ENCODE measurements at places on chromosomes 2 and 18.

GRCh38 chr2:105604938-105605337 is 139.8 kb upstream of the NCK2 start:
- DNase-seq: no peak

GRCh38 chr2:218218268-218219185 is 1.5 kb downstream of the ARPC2 start:
- DNase-seq: peak; percentile 25

GRCh38 chr18:693466-694187 is 18.8 kb downstream of the ENOSF1 start:
- no peak for DNase-seq

DNA sequence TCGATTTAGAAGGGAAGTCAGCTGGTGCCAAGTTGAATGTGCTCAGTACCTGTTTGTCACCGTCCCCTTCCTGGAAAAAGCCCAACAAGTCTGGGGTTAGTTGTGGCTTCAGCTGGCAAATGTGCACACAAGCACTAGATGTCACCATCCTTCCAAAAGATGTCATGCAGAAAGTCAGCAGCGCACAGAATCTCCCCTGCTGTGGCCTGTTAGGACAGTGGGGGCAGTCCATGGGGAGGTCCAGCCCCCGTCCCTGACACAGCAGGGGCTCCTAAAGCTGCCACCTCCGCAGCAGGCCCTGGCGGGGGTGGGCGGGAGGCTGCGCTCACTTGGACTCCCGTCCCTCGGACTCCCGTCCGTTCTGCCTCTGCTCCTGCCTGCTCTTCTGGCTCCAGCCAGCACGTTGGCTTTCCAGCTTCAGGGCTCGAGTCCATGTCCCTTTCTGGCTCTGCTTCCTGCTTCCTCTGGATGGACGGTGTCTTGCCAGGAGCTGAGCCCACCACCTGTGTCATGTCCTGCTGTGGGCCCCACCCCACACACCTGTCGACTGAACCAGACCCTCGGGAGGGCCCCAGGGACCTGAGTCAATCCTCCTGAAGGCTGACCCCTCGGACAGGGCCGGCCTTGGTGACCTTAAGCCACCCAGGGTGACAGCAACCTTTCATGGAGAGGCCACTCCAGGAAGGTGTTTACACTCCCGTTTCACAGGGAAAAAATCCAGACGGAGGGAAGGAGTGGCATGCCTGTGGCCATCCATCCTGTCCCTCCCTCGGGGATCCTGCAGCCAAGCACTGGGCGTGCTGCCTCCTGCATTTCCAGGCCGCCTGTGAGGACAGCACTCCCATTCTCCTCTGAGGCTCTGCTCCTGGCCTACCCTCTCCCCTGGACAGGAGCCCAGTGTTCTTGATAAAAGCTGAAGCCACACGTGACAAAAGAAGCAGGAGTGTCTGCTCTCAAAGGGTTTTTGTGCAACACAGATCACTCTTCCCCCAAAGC is 8.5 kb downstream of the RAB17 start:
- DNase-seq: peak; percentile 11

DNA sequence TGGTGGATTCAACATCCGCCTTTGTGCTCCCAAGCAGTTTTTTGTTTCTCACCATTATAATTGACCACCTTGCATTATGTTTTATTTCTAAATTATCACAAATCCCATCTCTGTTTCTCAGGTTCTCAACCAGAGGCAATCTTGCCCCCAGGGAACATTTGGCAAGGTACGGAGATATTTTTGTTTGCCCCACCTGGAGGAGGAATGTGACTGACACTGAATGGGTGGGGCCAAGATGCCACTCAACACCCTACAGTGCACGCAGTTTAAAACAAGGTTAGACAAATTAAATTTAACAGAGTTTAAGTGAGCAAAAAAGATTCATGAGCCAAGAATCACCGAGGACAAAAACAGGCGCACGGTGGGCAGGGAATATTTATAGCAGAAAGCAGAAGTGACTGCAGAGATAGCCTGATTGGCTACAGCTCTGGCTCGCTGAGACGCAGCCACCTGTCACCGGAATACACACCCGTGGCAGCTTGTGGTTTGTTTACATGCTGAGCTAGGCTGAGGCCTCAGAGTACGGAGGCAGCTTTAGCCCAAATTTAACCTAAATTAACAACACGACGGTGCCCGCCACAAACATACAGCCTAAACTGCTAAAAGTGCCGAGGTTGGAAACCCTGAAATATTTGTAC is 150.0 kb upstream of the ALKAL2 start:
- DNase-seq: peak; percentile 48

DNA sequence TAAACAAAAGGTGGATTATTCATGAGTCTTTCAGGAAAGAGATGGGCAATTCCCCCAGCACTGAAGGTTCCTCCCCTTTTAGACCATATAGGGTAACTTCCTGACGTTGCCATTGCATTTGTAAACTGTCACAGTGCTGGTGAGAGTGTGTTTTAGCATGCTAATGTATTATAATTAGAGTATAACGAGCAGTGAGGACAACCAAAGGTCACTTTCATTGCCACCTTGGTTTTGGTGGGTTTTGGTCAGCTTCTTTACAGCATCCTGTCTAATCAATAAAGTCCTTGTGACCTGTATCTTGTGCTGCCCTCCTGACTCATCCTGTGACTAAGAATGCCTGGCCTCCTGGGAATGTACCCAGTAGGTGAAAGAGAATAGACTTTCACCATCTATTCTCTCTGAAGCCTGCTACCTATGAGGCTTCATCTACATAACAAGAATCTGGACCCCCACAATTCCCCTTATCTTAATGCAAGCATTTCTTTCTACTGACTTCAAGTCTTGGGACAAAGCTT is 148.7 kb downstream of the CABLES1 start:
- no peak for DNase-seq

- peak; percentile 6 for DNase-seq
These were observed 89.2 kb upstream of the GLS start for GRCh38 chr2:190791347-190791975.

GRCh38 chr18:31657823-31658669 is 26.3 kb downstream of the B4GALT6 start:
- DNase-seq: no peak

- no peak for DNase-seq
These were observed 9.1 kb downstream of the PCARE start for GRCh38 chr2:29065068-29065811.

DNA sequence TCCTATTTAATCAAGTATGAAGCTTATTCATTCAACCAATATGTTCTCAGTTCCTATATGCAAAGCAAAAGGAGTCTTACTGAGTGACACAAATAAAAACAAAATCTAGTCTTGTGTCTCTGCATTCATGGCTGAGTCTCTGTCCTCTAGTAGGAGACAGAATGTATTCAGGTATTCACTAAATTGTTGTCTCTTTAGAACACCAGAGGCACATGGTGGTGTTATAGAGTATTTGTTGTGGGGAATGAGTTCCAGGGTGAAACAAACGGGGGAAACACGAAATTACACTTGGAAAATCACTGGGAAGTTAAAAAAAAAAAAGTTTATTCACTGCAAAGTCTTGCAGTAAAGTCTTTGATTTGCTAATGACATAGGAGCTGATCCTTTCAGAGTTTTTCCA is 131.7 kb upstream of the FSHR start:
- no peak for DNase-seq
